ENCODE measurements at places on chromosomes 1 and 21. TPM values are rescaled to one million over a fixed set of nuclear protein-coding genes. Genes with fewer than 3 reads are reported as not detected.

- no peak for DNase-seq
These were observed 80.0 kb downstream of the CAMK2N1 start for GRCh38 chr1:20405893-20406604.

The S100A12 gene
- total RNA-seq, result not detected

- DNase-seq, result no peak
These were observed 895 bp upstream of the PDZK1 start for GRCh38 chr1:145708063-145708462.

The XKR8 gene
- total RNA-seq, result 7.2 TPM

The ERVH48-1 gene
- total RNA-seq, result not detected

- DNase-seq, result no peak
These were observed 97.4 kb upstream of the TNR start for GRCh38 chr1:175840787-175841186.
